ENCODE measurements at places on chromosomes 7 and 10.

- no peak for DNase-seq
Observed at GRCh38 chr10:23158370-23158769, 33.7 kb upstream of the PTF1A start.

DNA sequence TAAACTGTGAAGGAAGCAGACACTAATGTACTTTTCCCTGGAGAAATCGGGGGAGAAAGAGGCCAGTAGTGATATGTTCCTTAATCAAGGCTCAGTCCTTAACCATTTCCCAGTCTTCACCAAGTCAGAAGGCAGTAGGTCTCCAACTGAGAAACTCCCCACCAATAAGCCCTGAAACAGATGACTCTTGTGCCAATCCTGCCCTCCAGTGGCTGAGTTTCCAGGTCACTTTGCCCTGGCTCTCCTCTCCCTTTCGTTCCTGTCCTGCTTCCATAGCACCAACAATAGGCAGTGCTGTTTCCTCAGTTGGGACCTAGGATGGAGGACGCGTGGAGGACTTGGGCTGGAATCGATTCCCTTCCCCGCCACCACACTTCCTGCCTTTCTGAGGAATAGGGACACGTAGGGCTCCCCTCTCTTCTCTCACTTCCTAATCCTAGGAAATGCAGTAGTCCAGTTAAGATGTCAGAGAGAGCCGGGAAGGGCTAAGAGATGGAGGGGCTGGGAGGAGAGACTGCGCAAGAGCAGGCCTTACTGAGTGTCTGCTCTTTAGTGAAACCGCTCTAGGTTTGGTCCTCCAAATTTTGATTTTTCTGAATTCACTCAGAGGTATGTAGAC is 23.4 kb downstream of the ATOH7 start:
- no peak for DNase-seq

- peak; percentile 16 for DNase-seq
Observed at GRCh38 chr10:6678211-6678803, 98.2 kb upstream of the PRKCQ start.

DNA sequence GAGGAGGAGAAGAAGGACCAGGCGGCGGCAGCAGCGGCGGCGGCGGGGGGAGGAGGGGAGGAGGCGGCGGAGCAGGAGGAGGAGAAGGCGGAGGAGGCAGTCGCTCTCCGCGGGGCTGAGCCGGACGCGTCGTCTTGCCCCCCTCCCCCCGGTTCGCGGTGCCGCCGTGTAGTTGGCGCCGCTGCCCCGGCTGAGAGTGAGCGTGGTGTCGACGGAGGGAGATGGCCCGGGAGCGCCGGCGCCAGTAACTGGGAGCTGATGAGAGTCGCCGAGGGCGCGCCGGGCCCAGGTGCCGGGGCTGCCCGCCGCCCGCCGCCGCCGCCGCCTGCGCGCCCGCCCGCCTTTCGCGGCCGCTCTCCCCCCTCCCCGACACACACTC is 257 bp downstream of the WAC start:
- DNase-seq = no peak

- no peak for DNase-seq
Observed at GRCh38 chr10:50674469-50675254, 50.9 kb upstream of the SGMS1 start.

All from stimulated activated naive B cell treated with anti-CD40 and anti-IgM and Interleukin-4, amounts not matched to agents 10 μg/mL and 1 μg/mL and 100 μg/mL, for 72 hours (primary cell).